Activated T-cell treated with anti-CD3 and anti-CD28 coated beads for 48 hours (primary cell): ENCODE measurements at places on chromosomes 4 and X.

DNA sequence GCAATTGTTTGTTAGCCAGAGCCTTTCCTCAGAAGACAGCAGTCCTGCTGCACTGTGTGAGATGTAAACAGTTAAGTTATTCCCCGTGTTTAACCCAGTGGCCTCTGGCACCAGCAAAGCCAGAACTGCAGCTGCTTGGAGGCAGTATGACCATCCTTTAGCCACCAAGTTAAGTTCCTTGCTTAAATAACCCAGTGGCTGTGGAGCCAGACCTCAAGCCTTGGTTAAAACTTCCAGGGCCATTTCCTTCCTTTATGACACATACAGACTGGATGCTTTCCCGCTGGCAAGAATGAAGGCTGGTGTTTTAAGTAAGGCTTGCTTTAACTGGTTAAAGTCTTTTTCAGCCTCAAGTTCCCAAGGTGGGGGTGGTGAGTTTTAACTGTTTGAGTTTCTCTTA, 379.8 kb downstream of the DCAF12L2 start:
- no peak for DNase-seq

- no peak for DNase-seq
Observed at GRCh38 chr4:157423526-157424020, 203.0 kb downstream of the GRIA2 start.

DNA sequence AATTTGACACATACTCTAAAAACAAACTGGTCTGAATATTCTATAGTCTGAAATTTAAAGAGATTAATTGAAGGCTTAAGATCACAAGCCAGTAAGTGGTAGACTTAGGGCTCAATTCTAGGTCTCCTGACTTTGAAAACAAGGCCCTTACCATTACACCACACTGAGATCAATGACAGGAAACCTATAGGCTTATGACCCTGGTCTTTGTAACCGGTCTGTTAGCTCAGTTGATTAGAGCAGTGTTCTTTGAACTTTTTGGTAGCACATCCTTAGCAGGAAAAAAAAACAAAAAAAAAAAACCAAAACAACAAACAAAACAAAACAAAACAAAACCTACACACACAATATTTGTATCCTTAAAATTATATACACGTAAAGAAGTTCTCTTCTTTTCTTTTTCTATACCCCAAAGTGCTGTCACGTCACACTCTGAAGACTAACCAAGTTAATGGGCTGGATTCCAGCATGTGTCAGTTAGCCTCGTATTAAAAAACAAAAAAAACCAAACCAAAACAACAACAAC, 55.4 kb downstream of the RPS6KA3 start:
- no peak for DNase-seq

GRCh38 chrX:47239199-47239598, 6.4 kb downstream of the USP11 start:
- DNase-seq, result no peak

DNA sequence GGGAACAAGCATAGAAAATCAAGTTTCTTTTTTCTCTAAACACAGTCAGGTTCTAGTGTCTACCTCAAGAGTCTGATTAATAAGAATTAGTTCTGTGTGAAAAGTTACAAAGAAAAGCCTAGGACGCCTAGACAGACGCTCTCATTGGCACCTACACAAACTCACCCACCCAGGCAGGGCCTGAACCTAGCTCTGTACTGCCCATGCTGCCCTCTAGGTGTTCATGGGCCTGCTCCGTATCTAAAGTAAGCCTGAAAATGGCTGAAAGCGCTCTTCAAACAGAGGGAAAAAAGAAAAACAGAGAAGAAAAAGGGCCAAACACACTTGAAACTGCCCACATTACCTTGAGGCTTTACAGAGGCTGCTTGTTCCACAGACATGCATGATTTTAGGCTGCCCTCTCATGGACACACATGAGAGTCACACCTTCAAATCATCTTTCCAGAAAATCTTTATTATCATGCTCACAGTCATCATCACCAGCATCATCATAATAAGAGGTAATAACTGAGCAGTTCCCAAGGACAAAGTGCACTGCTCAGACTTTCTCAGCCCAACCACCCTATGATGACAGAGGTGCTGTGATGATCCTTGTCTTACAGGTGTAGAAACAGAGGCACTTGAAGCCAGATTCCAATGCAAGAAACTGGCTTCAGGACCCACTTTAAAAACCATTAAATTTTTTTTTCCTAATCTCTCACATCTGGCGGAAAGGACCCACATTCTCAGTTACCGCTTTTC, 49.6 kb downstream of the MAP7D2 start:
- no peak for DNase-seq

DNA sequence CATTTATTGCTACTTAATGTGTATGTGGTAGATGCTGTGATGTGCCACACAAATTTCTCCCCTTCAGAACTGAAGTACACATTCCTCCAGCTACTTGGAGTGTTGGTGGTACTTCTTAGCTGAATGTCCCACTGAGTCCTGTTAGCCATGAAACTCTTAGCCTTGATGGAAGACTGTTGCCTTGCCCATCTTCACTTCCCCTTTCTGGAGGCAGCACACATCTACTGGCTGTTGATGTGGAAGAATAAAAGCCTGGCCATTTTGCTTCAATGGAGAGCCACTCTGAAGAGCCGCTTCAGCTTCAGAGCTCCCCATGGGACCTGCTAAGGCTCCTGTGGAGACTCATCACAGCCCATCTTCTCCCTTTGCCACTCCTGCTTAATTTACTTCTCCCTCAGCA, 157.7 kb upstream of the PITX2 start:
- DNase-seq, result no peak

DNA sequence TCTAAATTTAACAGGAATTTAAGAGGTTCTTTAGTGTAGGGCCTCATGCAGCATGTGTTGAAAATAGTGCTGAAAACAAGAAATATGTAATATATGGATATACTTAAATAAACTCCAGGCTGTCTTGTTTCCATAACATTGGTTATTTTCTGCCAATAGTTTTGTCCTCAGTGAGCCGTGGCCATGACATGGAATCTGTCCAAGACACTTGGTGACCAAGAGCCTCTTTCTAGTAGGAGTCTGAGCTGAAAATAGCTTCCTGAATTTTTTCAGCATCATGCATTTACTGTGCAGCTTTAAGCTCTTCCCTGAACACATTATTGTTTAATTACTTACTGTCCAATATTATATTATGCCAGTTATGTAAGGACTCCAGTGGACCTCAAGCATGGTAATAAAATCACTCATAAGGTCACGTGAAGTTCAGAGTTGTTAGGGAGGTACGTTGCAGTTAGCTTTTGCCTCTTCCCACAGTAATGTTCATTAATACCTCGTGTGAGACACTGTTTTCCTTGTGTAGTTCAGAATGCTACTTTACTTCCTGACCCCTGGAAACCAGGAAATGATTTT, 488.2 kb downstream of the GRID2 start:
- no peak for DNase-seq

DNA sequence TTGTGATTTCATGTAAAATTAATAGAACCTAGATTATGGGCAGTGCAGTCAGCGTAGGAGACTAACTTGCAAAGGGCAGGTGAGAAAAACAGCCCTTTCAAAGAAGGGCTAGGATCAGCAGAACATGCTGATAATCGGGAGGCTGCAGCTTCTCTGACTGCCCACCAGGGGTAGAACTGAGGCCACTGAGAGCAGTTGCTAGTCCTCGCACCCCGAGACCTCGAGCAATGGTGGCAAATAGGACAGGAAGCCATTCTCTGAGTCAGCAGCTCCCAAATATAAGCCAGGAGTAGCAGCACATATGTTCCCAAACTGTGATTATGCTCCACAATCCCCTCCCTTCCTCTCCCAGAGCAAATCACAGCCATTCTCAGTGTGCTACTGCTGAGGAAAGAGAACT, 186.5 kb downstream of the MSL3 start:
- no peak for DNase-seq

DNA sequence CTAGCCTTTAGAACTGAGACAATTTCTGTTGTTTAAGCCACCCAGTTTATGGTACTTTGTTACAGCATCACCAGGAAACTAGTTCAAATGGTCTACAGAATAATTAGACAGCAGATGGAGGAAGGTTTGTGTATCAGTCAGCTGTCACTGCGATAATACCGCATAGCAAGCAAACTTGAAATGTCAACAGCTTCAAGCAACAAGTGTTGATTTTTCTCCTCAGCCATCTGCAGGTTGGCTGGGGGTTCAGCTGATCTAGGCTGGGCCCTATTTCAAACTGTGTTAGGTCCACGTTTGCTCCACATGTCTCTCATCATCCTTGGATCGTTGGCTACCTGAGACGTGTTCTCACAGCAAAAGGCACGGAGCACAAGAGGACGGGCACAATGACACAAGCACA, 19.2 kb upstream of the PHEX start:
- no peak for DNase-seq

- DNase-seq, result no peak
Observed at GRCh38 chrX:134803551-134804183, 145.4 kb upstream of the PLAC1 start.
